ENCODE measurements at places on chromosomes 6 and 20. TPM values are rescaled to one million over a fixed set of nuclear protein-coding genes. Genes with fewer than 3 reads are reported as not detected.

- DNase-seq, result no peak
Measured at GRCh38 chr6:125224231-125224861, 70.8 kb downstream of the TPD52L1 start.

- DNase-seq, result no peak
Measured at GRCh38 chr20:48569679-48570078, 258.1 kb downstream of the PREX1 start.

DNA sequence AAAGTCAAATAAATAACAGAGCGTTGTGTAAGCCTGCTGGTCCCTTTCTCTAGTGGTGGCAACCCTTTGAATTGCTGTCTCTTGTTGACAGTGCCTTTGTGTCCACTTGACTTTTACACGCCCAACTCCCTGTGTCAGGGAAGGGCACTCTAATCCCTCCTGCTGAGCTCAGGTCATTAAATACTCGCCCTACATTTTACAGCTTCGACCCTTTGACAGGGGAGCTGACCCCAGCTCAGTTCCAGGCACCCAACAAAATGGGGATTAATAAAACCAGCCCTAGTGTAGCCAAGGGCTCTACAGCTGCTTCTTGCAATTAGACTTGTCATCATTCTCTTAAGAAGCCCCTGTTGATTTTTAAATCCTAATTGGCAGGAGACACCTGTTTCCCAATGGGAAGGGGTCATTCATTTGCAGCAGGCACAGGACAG lies 308.2 kb downstream of the EYA4 start:
- no peak for DNase-seq

OR5V1 gene
- not detected for total RNA-seq

GRCh38 chr20:34579191-34579978 lies 20.9 kb downstream of the MAP1LC3A start:
- DNase-seq, result peak; percentile 85

BNIP5 gene
- total RNA-seq, result not detected

DNA sequence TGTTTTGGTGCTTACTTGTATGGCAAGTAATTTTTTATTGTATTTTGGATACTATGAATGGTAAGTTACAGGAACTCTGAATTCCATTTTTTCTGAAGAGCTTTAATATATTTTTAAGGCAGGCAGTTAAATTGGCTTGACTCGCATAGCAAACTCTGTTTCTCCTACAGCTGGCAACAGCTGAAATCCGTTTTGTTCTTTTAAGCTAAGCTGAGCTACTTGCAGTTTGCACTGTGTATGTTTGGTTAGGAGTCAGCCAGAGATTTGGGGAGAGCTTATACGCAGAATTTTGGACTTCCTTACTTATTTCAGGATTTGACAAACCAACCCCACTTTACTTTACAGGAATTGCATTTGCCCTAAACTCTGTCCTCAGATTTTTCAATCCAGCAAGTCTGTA lies 179.1 kb downstream of the COL19A1 start:
- DNase-seq, result no peak

ZSCAN9 gene
- 3.1 TPM for total RNA-seq

GRCh38 chr6:111750753-111751673 lies 122.2 kb downstream of the FYN start:
- DNase-seq, result no peak

DNA sequence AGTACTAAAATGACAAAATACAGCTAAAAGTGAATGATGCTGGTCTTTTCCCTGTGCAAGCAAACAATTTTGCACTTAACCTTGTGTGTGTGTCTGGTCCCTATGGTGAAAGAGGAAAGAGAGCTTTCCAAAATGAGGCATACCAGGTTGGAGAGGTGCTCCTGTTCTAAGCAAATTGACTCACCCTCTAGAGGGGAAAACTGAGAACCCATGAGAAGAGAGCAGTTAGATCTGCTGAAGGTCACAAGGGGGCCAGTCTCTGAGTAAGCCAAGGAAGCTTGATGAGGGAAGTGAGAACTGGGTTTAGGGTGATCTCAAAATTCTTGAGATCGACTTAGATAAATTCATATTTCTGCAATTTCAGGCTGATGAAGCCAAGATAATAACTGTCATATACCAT lies 157.5 kb upstream of the TBX18 start:
- DNase-seq, result no peak

GRCh38 chr6:14622085-14622484 lies 504.5 kb downstream of the CD83 start:
- DNase-seq, result no peak

DNA sequence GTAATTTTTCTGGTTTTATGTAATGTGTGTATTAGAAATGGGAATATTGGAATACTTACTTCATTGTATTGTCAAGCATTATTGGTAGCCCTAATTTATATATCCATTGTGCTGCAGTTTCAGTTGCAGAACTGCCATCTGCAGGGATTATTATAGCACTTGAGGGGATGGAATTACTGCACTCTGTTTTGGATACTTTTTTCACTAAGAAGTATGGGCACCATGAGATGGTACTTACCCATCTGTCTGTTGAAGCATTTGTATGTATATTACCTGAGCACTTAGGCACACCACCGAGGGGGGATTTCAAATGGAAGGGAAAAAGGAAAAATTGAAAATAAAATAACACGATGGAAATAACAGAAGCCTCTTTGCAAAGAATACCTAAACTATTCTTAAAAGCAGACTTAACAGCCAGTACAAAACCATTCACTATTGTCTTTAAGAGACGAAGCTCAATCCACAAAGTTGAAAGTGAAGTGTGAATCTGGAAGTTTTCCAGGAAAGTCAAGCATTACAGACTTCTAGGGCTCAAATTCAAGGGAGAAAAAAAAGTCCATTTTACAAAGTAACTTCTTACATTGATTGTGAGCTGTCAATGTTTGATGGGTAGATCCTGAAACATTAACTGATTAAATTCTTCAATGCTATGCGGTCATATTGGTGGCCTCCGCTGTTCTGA lies 318.7 kb downstream of the SOX4 start:
- DNase-seq, result no peak

DNA sequence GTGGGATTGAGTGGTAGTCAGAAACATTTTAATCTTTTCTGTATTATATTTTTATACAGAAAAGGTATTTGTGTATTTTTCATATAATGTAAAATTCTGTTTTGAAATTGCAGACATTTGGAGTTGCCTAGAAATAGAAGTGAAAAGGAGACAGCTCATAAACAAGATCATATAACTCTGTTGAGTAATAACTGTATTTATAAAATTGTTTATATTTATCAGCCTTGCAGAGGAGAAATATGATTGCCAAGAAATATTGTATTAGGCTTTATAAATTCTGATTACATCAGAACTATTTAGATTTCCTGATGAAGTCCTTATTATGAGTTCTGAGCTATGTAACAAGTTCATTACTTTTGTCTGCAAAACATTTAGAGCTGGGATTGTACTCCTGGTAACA lies 55.3 kb downstream of the RIPOR2 start:
- no peak for DNase-seq

Data from MG63 (cell line).